ENCODE measurements at places on chromosomes 12 and 14.
A peak's percentile ranks its signal among the peaks of the same experiment; 100 is the strongest.

- DNase-seq: no peak
These were observed 217.9 kb upstream of the PWP1 start for GRCh38 chr12:107467716-107468115.

- no peak for DNase-seq
These were observed 46.9 kb upstream of the CHPT1 start for GRCh38 chr12:101650346-101651117.

DNA sequence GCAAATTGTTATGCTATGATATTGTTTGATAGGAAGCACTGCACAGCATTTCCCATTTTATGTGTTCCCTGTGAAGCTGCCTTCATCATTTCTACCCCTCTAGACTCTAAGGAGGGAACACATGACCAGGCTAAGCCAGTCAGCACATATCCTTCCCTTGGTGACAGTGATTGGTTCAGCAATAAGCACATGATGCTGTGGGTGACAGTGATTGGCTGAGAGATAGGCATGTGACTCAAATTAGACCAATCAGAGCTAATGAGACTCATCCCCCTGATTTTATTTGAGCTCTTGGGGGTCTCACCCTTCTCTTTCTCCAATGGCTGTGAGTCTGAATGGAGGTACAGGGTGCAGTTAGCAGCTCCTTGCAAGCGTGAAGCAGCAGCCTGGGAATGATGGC, 195.2 kb downstream of the NUAK1 start:
- DNase-seq: no peak

DNA sequence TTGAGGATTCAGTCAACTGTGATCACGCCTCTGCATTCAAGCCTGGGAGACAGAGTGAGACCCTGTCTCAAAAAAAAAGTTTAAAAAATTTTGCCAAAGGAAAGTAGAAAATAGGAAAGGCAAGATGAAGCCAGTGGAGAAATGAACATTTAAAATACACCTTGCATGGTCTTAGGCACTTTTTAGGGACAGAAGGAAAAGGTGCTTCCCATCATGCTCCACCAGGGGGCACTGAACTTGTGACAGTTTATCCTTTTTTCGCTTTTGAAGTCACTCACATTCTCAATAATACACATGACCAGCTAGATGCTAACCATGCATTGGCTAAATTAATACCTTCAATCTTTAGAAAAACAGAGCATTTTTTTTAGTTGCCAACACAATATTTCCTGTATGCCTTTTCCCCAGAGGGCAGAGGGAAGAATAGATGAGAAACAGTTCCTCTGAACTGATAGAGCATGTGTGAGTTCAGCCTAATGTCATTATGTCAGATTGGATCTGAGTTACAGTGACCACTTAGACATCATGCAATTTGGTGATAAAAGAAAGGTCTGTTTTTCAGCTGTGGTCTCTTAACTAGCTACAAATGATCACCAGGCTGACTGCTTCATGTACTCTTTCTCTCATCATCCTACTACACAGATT, 221.8 kb upstream of the SSTR1 start:
- peak; percentile 13 for DNase-seq

DNA sequence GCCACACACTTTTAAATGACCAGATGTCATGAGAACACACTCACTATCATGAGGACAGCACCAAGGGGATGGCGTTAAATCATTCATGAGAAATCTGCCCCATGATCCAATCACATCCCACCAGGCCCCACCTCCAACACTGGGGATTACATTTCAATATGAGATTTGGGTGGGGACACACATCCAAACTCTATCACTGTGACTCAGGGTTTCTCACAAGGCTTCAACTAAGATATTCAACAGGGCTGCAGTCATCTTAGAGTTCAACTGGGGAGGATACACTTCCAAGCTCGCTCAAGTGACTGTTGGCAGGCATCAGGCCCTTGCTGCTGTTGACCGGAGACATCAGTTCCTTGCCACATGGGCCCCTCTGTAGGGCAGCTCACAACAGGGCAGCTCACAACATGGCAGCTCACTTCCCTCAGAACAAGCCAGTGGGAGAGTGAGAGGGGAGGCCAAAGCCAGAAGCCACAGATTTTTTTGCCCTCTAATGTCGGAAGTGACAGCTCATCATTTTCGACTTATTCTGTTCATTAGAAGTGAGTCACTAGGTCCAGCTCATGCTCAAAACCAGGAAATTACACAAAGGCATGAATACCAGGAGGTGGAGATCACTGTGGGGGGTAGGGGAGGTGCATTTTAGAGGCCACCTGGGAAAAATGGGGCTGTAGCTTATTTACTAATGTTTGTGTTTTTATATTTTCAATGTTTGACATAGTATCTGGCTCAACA, 50.8 kb upstream of the PTHLH start:
- DNase-seq: no peak

DNA sequence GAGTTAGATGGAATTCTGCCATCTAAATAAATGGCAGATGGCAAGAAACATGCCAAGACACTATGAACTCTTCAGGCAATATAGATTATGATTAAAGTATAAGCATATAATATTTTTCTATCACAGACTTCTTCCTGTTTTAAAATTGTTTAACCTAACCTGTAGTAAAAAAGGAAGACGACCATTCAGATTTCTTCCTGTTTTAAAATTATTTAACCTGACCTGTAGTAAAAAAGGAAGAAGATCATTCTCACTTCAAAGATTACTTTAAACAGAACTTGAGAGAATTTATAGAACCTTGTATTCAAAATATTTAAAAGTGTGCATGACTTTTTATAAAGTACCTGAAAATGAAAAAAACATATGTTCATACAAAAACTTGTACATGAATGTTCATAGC, 63.5 kb downstream of the RPS6KA5 start:
- no peak for DNase-seq

GRCh38 chr12:129592449-129592848, 311.4 kb downstream of the TMEM132D start:
- DNase-seq: no peak

DNA sequence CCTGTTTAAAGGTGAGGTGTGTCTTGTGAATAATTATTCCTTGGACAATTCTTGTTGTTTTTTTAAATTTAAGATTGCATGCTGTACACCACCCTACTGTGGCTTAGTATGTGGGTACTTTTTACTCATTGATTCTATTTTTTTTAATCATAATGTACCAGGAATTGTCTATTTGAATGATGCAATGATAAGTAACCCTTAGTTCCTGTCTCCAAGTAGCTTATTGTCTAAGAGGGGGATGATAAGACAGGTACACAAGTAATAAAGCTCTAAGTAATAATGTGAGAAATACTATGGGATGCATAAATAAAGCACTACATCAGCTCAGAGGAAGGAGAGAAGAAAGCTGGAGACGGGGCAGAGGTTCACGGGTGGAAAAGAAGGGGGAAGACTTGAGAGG, 90.9 kb downstream of the MYRFL start:
- no peak for DNase-seq

DNA sequence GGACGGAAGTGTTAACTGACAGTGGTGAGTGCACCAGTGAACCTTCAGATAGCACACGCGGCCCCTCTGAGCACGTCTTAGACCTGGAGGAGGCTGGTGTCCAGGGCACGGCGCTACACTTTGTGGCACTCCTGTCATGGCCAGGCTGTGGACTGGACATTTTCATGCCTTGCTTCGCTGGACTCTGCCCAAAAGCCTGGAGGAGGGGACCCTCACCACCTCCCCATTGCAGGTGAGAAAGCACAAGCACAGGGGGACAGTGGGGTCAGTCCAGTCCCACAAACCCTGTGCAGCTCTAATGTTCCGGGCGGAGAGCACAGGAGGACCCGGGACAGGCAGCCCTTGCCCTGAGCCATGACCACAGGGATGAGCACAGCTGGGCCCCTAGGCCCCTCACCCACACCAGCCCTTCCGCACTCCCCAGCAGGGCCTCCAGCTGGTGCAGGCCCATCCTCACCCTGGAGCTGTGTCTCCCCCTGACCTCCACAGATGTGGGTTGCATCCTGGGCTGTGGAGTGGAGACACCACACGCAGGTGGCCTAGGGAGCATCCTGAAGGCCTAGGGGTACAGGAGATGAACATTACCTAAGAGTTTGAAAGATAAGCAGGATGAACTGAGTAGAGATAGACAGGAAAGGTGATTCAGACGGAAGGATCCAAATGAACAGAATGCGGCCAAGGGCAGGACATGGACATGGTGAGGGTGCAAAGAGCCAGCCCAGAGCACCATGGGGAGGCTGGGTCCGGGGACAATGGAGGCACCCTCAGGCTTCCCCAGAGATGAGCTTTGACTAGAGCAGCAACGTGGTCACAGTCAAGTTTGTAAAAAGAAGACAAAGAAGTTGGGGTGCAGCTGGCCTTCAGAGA, 132.8 kb downstream of the BCL11B start:
- DNase-seq: no peak

- no peak for DNase-seq
These were observed 121.0 kb upstream of the VRK1 start for GRCh38 chr14:96676166-96676565.

DNA sequence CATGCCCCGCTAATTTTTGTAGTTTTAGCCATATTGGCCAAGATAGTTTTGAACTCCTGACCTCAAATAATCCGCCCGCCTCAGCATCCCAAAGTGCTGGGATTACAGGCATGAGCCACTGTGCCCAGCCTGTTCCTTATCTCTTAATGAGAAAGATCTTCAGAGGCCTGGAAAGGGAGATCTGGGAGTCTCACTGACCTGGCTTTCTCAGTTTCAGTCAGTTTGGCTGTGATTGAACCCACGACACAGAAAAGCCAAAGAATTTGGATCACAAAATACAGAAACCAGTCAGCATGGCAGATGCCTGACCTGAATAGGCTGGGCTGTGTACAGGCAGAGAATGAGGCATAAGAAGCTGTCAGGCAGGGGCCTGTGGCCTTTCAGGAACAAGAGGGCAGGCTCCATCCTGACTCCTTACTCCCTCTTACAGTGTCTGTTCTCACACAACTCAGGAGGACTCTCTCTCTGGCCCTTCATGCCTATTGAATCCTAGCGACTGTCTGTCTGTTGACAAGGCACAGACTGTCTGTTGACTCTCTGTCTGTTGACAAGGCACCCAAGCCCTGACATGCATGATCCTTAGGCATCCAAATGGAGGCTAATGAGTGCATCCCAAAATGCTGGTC, 366.5 kb upstream of the CCDC196 start:
- no peak for DNase-seq

DNA sequence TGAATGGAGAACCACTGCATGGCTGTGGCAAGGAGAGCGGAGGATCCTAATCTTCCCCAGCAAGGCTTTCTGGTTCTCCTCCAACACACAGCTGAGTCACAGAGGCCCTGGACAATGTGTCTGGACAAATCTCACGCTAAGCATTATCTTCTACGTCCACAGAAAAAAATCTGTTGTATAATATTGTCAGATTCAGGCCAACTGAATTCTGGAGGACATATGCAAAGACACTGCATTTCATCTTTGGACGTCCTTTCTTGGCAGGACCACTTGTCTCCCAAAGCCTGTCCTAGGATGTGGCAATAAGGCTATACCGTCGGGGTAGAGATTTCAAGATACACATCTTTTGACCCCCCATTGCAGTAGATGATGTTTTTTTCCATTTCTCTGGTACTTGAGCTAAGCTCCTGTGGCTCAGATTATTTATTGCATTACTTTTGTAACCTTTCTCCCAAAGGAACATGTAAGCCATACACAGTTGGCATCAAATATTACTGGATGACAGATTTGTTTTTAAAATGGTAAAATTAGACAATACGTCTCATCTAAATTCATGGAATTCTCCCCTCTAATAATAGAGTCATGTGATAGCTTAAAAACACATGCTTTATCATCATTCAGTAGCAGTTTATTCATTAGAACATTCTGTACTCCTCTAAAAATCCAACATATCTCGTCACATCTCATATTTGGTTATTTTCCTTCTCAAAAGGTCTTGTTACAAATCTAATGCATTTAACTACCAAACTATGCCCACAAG, 19.4 kb downstream of the LMO3 start:
- no peak for DNase-seq

- no peak for DNase-seq
These were observed 29.0 kb downstream of the ATF7IP start for GRCh38 chr12:14394317-14395073.

- DNase-seq: no peak
These were observed 38.4 kb upstream of the FGD4 start for GRCh38 chr12:32360956-32361355.

DNA sequence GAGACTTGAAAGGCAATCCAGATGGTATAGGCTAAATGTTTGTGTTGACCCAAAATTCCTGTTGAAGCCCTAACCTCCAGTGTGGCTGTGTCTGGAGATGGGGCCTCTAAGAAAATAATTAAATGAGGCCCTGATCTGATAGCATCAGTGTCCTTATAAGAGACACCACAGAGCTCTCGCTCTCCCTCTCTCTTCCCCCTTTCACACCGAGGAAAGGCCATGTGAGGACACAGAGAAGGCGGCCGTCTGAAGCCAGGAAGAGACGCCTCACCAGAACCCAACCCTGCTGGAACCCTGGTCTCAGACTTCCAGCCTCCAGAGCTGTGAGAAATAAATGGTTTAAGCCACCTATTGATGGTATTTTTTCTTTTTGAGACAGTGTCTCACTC, 87.5 kb downstream of the SCARB1 start:
- DNase-seq: no peak

GRCh38 chr14:32940711-32941667, 2.3 kb downstream of the NPAS3 start:
- DNase-seq: no peak

GRCh38 chr12:117836476-117836875, 132.3 kb downstream of the KSR2 start:
- DNase-seq: no peak

DNA sequence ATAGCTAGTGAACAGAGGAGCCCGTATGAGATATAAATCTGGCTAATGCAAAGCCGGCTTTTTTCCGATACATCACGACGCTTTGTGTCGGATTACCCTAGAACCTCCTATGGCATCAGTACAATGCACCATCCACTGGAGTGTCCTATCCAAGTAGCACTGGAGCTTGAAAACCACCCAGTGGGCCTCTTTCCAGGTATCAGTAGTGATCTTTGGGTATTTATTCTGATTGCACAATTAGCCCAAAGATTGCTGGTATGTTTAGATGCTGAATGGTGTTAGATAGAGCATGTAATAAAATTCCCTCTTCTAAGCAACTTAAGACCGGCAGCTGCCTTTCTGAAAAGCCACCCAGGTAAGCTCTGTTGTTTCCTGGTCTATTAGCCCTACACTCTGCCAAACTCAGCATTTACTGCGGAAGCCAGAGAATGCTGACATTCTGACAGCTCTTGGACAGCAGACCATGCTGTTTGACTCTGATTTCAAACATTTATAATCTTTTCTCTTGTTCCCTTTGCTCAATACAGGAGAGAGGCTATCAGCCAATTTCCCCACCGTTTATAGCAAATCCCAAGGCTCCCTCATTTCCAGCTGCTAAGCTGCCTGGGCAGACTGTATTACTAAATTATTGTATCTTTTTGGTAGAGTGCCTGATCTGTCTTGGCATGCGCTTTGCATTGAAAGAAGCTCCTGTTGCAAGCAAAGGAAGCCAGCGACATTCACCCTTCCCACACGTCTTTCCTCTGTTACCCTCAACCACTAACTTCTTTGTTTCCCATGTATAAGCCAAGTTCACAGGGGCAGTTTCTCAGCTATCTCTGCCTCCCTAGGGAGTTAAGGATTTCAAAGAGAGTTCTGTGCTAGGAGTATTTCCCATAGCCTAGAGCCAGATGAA, 388.3 kb upstream of the GARIN6 start:
- no peak for DNase-seq

All from stimulated activated CD8-positive, alpha-beta memory T cell treated with anti-CD3 and anti-CD28 coated beads, Interleukin-2, amount 100 ng/mL, for 1 hour (primary cell).